Renal cortical epithelial cell (primary cell): ENCODE measurements at places on chromosomes 7 and 10. TPM values are rescaled to one million over a fixed set of nuclear protein-coding genes. Genes with fewer than 3 reads are reported as not detected.

- DNase-seq: no peak
Measured at GRCh38 chr7:14184292-14184864, 194.9 kb upstream of the ETV1 start.

GRCh38 chr7:70052691-70053090 lies 454.4 kb downstream of the AUTS2 start:
- no peak for DNase-seq

- DNase-seq: peak; percentile 54
Measured at GRCh38 chr7:106768324-106768751, 96.7 kb upstream of the PIK3CG start.

DNA sequence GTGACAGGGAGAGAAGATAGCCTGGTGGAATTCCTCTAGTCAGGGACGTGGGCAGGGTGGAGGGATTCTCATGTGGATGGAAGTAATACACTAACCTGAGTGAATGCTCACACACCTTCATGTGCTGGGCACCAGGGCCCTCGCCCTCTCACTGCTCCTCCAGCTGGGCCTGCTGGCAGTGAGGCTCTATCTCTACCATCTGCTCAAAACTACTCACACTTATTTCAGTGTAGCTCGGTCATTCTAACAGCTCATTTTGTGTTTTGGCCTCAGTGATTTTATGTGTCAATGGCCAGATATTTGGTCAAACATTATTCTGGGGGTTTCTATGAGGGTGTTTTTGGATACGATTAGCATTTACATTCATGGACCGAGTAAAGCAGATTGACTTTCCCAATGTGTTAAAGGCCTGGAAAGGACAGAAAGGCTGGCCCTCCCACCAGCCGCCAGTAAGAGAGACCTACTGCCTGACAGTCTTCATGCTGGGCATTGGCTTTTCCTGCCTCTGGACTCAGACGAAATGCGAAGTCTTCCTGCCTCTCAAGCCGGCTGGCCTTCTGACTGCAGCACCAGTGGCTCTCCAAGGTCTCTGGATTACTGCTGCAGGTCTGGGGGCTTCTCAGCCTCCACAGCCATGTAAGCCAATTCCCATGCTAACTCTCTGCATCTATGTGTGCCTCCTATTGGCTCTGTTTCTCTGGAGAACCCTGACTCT lies 335.4 kb downstream of the CXCL12 start:
- no peak for DNase-seq

GRCh38 chr10:133370030-133370786 lies 2.9 kb downstream of the ECHS1 start:
- DNase-seq: no peak

DNA sequence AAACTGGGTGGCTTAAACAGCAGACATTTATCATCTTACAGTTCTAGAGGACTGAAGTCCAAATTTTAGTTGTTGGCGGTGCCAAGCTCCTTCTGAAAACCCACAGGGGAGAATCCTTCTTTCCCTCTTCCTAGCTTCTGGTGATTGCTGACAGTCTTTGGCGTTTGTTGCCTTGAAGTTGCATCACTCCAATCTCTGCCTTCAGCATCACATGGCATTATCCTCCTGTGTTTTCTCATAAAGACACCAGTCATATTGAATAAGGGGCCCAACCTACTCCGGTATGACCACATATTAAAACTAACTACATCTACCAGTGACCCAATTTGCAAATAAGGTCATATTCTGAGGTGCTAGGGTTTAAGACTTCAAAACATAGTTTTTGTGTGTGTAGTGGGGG lies 472.1 kb upstream of the IGFBP3 start:
- no peak for DNase-seq

- DNase-seq: peak; percentile 70
Measured at GRCh38 chr7:90824386-90825307, 228.5 kb downstream of the CDK14 start.

DNA sequence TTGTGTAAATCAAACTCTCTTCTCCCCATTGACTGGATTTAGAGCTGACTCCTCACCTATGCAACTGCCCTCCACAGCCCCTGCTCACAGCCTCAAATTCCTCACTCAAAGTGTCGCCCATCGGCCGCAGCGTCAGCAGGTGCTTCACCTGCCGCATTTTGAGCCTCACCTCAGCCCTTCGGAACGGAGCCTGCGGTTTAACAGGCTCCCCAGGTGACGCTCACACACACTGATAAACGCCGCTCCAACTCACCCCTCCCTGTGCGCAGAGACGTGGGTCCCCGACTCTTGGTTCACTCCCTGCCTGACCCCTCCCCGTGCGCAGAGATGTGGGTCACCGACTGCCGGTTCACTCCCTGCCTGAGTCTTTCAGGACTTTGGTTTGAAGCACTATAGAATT lies 57.1 kb downstream of the CARD11 start:
- no peak for DNase-seq

DNA sequence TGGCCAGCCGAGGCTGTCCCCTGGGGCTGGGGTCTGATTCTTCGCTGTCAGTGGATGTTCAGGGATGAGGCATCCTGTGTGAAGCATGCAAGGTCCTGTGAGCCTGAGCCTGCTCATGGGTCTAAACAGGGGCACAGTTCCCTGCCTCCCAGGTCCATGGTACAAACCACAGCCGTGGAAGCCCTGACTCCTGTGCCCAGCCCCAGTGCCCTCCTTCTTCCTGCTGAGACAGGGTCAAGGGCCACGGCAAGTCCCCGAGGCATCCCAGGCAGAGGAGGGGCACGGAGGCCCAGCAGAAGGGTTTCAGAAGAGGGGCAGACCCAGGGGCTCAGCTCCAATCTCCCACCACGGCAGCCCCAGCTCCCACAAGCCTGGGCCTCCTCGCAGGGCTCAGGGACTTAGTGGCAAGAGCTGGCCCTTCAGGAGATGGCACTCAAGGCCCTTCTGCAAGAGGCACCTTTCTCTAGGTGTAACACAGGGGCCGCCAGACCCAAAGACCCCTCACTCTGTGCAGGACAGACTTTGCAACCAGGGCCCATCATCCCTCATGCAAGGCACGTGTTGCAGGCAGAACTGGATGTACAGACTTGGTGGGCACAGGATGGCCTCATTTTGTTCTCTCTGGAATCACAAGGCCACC lies 248.8 kb downstream of the TCERG1L start:
- no peak for DNase-seq

- peak; percentile 54 for DNase-seq
Measured at GRCh38 chr7:54985426-54986330, 33.1 kb upstream of the EGFR start.

- no peak for DNase-seq
Measured at GRCh38 chr10:80273523-80274170, 15.8 kb downstream of the MAT1A start.

DNA sequence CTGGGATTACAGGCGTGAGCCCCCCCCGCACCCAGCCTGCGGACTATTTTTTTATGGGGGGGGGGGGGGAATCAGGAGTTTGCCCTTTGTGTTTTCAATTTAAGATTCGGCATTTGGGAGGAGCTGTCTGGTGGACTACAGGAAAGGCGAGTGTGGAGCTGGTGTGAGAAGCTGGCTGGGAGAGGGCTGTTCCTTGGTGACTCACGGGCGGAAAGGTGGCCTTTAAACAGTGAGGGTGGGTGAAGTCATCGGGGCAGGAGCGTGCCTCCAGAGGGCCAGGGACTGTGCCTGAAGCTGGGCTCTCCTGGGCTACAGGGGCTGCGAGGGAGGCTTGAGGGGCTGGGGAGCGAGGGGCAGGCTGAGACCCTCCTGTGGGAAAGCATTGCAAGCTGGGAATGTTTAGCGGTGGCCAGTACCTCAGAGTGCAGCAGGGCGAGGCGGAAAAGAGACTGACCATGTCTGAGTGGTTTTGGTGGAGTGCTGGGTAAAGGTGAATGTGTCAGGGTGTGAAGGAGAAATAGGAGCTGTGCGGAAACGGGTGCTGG lies 39.7 kb upstream of the ZNF32 start:
- DNase-seq: no peak

GRCh38 chr10:11560076-11560709 lies 51.3 kb downstream of the USP6NL start:
- peak; percentile 82 for DNase-seq

DNA sequence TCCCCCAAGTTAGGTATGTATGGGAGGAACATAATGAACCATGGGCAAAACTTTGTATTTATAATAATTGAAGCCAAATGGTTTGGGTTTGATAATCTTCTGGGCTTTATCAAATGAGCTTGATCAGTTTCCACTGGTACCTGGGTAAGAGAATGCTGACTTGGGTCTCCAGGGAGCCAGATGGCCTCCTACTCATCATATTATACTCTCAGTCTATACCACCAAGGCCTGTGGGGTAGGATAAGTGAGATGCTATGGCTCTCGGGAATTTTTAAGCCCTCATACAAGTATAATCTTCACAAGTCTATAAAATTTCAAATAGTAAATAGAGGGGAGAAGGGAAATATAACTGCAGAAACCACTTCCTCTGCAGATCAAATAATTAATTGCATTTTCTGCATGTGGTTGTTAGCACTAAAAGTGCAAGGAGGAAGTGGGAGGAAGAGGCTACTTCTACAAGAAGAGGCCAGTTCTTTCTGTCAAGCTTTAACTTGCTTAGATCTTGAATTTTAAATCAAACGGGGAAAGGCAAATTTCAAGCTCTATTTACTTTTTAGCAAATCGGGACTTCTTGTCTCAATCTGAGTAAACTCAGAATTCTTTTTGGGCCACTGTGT lies 349.0 kb downstream of the SORCS1 start:
- no peak for DNase-seq

- DNase-seq: peak; percentile 5
Measured at GRCh38 chr7:36966039-36966438, 241.7 kb upstream of the AOAH start.

GRCh38 chr7:125375942-125376341 lies 446.3 kb upstream of the POT1 start:
- DNase-seq: no peak

DNA sequence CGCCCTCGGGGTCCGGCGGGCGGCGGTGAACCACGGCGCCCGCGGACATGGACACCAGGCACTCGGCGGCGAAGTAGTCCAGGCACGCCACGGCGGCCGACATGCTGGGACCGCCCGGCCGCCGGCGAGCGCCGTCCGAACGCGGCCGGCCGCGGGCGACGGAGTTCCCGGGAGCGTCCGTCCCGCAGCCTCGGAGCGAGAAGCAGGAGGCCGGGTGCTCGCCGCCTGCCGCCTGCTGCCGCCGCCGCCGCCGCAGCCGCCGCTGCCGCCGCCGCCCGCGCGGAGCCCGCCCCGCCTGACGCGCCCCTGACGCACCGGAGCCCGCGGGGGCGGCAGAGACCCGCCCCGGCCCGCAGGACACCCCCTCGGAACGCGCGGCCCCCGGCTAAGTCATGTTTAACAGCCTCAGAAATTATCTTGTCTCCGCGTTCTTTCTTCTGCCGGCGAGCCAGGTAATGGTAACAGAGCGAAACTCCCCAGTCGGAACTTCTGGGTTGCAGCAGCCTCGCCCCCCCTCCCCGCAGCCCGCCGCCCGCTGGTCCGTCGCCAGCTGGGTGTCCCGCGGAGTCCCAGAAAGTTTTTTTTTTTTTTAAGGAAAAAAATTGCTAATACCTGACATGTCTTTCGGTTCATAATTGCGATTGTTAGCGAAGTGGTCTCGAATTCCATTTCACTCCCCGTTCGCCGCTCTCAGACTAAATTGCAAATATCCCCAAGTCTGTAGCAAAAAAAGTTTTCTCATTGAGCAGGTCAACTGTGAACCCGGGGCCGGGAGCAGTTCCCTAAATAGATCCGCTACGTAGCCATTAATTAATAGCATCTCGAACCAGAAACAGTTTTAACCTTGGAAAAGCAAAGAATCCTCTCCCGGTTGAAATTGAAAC lies at the start of gene KLF14:
TSS of gene KLF14 (minus strand) at position 277 of the 884 bp plus-strand sequence. CDS start at position 103, 174 bp downstream.
- DNase-seq: peak; percentile 4

GRCh38 chr7:155493744-155494538 lies 36.0 kb downstream of the EN2 start:
- DNase-seq: no peak

NRAP gene
- total RNA-seq: under 0.01 TPM in 1 of 2 replicates, not detected in the other

BMI1 gene
- total RNA-seq: 46.2 and 78.9 TPM in 2 replicates

H2BK1 gene
- total RNA-seq: not detected in 2 replicates

TMEM236 gene
- 0.10 TPM in 1 of 2 replicates, not detected in the other for total RNA-seq

CPXM2 gene
- total RNA-seq: 1.1 and 1.7 TPM in 2 replicates

ORC5 gene
- total RNA-seq: 16.8 and 137 TPM in 2 replicates

LEP gene
- not detected in 2 replicates for total RNA-seq

OR2A1 gene
- total RNA-seq: 0.05 TPM in 1 of 2 replicates, not detected in the other

WNT8B gene
- not detected in 2 replicates for total RNA-seq

AMPH gene
- 0.17 TPM in 1 of 2 replicates, not detected in the other for total RNA-seq
